Dermis microvascular lymphatic vessel endothelial cell (primary cell): ENCODE measurements at places on chromosomes 4 and X.
A peak's percentile ranks its signal among the peaks of the same experiment; 100 is the strongest.

GRCh38 chr4:142815834-142816233 is 30.3 kb downstream of the INPP4B start:
- no peak for DNase-seq

- no peak for DNase-seq
These were observed 599.1 kb upstream of the GRIA3 start for GRCh38 chrX:122584981-122585380.

GRCh38 chr4:119286377-119287002 is 35.4 kb downstream of the FABP2 start:
- peak; percentile 68 for DNase-seq

DNA sequence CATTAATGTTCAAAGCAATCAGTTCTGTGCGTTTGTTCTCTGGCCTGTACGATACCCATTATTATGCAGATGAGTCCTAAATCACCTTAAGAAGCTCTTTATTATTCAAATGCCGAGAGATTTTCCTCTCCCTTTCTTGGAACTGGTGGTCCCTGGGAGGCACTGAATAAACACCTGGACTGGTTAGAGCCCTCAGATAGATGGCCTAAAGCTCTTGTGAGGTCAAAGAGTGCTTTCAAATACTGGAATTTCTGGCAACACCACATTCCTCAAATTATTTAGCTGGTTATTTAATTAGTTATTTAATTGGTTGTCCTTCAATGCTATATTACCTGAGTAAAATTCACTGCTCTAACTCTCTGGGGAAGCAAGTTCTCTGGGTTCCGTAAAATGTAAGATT is 3.0 kb downstream of the ARHGEF38 start:
- DNase-seq, result no peak

DNA sequence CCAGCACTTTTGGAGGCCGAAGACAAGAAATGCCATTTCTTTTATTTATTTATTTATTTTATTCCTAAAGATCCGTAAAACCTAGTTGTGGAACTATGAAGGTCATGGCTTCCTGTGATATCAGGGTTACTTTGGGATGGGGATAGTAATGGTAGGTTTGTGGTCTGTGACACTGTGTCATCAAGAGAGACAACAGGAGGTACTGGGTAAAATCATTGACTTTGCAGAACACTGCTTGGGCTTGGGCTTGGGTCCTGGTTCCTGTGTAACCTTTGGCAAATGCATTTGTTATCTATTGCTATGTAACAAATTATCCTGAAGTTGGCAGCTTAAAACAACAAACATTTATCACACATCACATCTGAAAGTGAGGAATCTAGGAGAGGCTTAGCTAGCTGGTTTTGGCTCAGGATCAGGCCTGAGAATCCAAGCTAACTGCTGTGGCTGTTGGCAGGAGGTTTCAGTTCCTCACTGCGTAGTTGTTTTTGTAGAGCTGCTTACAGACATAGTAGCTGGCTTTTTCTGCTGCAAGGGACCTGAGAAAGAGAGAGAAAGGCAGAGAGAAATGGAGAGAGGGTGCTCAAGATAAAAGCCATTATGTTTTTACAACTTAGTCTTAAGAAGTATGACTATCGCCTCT is 576.4 kb upstream of the SLIT2 start:
- no peak for DNase-seq

DNA sequence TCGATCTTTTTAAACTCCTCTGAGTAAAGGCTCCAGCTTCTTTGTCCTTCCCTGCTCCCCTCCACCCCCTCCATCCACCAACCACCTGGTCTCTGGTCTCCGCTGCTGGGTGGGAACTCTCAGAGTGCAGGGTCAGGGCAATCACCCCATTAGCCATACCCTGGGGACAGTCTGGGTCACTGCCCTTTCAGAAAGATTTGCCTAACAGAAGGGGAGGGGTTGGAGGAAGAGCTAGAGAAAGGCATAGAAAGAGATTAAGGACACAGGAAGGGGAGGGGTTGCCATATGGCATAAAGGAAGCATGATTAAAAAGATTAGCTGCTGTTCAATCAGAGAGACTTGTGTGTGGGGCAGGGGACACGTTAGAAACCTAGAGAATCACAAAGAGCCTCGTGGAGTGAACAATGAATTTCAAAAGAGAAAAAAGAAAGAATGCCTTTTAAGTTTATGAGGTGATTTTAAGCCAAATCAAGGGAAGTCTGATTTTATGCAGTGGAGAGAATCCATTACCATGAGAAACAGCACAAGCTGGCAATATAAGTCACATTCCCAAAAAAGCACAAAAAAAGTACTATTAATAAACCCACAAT is 115.5 kb upstream of the ACSL4 start:
- no peak for DNase-seq

GRCh38 chr4:176001151-176002006 is 64.3 kb upstream of the WDR17 start:
- peak; percentile 1 for DNase-seq

DNA sequence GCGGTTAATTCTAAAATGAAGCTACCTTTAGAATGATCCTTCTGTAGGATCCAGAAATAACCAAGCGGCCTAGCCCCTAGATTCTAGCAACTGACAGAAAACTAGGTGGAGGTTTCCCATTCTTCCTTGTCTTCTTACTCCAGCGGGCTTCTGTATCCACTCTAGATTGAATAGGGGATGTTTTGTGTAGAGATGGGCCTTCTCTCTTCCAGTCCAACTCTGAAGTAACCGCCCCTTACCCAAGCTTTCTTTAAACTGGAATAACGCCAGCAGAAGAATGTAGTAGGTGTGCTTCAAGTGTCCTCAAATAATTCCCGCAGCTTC is 386 bp upstream of the TMEM184C start:
- DNase-seq, result no peak

- no peak for DNase-seq
These were observed 364.6 kb upstream of the NOCT start for GRCh38 chr4:138650929-138651448.

- no peak for DNase-seq
These were observed 63.1 kb upstream of the AFAP1 start for GRCh38 chr4:8002525-8003309.

DNA sequence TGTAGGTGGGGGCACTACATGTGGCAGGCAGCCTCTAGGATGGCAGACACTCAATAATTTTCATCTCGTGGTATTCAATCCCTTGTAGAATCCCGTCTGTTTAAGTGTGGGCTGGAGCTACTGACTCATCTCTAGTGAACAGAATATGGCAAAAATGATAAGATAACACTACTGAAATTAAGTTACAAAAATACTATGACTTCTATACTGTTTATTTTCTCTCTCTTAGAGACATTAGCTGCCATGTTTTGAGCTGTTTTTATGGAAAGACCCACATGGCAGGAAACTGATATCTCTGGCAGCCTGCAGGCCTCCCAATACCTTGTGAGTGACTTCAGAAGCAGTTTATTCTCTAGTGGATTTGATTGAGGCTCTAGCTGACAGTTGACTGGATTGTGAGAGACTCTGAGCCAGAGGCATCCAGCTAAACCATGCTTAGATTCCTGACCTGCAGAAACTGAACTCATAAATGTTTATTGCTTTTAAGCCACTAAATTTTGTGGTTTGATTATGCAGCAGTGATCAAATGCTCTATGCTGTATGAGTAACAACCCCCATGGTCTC is 298.8 kb upstream of the CTSO start:
- DNase-seq, result no peak

- DNase-seq, result no peak
These were observed 2.7 kb downstream of the GEMIN8 start for GRCh38 chrX:14027036-14027435.

DNA sequence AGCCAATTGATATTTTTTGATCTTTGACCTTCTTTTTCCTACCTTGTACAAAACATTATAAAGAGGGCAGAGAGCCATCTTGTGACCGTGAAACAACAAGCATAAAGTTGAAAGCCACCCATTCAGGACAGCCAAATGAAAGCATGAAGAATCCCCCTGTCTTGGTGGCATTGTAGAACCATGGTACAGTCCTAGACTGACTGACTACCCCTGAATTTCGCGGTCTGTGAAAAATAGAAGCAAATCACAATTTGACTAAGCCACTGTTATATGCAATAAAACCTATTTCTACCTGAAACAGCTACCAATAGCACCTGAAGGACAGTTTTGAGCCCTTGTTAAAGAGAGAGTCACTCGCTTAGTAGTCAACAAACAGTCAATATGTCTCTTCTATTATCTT is 527.4 kb downstream of the MID1IP1 start:
- DNase-seq, result no peak

GRCh38 chr4:118904418-118904817 is 15.8 kb downstream of the SYNPO2 start:
- no peak for DNase-seq

GRCh38 chr4:53016099-53016820 is 154.1 kb downstream of the RASL11B start:
- no peak for DNase-seq

GRCh38 chr4:174316546-174316945 is 32.8 kb downstream of the CEP44 start:
- peak; percentile 21 for DNase-seq

GRCh38 chrX:66021765-66022631 is 17.9 kb downstream of the VSIG4 start:
- no peak for DNase-seq

GRCh38 chrX:29862126-29862677 is 353.2 kb upstream of the MAGEB2 start:
- DNase-seq, result no peak
